Mesothelial cell of epicardium (in vitro differentiated cells): ENCODE measurements at places on chromosomes 5 and 9.

GRCh38 chr5:160133071-160133917 lies 14.0 kb upstream of the PWWP2A start:
- DNase-seq, result no peak

DNA sequence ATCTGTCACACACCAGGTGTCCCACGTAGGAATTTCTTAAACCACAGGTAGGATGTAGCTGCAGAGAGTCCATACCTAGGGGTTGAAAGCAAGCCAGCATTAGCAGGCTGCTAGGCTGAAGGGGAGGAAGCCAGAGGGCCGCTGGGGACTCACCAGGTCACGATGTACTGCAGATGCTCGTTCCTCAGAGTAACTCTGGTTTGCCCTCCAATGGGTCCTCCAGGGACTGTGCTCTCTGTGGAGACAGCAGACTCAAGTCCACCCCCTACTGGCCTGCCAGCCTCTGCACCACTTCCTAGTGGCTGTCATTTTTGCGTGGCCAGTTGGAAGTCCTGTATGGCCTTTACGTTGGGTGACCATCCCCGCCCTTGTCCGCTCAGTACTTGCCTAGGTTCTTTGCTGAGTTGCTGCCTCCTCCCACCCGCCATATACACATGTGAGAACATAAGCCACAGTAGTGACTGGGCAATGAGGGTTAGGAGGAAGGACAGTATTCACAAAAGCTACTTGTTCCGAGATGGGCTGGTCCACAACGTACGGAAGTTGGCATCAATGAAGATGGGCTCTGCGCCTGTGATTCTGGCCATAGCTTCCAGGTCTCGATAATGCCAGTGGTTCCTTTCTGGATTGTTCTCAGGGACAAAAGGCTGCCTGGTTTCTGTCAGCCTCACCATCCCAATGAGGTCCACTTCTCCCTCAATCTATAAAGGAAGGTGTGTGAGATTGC lies 4.1 kb downstream of the RPL7A start:
- DNase-seq, result no peak

DNA sequence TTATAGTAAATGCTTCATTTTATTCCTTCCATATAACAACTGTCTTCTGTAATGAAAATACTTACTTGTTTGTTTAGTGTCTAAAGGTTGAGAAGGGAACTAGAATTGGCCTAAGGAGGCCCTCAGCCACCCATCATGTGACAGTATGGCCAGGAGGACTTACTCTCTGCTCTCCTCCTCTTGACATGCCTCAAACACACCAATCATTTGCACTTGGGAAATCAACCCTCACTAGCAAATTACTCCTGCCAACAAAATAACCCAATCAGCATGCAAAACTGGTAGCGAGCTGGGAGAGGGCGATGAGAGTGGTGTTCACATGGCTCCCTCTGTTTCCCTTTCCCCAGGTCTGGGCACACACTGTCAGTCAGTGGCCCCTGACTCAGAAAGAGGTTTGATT lies 58.6 kb upstream of the MEF2C start:
- DNase-seq, result no peak

GRCh38 chr5:148559461-148559860 lies 94.9 kb downstream of the HTR4 start:
- DNase-seq, result no peak

DNA sequence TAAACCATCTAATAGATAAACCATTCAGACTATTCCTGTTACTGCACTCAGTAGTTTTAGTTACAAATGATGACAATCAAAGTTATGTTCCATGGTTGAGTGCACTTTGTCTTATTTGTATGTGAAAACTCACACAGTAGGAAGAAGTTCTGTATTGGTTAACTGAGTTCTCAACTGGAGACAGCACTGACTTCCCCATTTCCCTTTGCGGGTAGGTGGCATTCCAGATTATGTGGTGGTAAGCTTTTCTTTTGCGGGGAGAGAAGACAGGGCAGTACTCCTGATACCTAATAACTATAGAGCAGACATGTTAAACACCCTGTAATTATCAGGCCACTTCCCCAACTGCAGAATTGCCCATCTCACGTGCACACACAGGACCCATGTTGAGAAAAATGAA lies 24.4 kb downstream of the TARS1 start:
- DNase-seq, result no peak

GRCh38 chr5:77893225-77893860 lies 117.2 kb upstream of the TBCA start:
- DNase-seq, result no peak

DNA sequence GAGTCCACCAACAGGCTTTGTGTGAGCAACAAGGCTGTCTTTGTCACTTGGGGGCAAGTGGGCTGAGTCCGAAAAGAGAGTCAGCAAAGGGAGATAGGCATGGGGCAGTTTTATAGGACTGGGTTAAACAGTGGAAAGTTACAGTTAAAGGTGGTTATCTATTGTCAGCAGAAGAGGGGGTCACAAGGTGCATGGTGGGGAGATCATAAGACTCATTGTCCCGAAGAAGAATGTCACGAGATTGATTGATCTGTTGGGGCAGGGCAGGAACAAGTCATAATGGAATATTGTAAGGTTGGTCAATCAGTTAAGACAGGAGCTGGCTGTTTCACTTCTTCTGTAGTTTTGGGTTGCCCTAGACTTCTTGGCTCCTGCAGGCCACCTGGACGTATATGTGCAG lies 7.6 kb upstream of the HMGCS1 start:
- no peak for DNase-seq

DNA sequence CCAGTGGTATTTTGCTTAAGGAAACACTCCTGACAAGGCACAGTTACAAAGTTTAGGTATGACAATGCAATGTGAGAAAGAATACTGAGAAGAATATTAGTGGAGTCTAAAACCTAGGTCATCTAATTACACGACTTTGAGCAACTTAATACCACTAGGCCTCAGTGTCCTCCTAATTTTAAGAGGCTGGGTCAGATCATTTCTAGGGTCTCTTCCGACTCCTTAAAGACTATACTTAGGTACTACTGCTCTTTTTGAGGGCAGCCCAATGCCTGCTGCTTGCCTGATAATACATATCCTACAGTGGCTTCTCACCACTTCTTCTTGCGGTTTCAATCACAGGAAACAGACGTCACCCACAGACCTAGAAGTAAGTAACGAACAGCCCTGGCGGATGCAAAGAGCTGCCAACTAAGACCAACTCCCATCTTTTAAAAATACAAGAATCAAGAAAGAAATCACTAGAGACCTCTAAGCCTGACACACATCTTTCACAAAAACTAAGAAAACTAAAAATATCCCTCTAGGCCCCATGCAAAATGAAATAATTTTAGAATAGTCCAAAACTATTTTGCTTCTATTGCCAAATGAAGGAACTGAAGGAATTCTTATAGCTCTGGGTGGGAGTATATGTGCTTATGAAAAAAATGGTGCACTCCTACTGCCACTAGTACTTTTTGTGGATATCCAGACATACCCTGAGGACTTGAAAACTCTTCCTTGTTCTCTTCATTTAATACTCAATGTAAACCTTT lies 13.1 kb downstream of the DIAPH1 start:
- DNase-seq, result no peak

DNA sequence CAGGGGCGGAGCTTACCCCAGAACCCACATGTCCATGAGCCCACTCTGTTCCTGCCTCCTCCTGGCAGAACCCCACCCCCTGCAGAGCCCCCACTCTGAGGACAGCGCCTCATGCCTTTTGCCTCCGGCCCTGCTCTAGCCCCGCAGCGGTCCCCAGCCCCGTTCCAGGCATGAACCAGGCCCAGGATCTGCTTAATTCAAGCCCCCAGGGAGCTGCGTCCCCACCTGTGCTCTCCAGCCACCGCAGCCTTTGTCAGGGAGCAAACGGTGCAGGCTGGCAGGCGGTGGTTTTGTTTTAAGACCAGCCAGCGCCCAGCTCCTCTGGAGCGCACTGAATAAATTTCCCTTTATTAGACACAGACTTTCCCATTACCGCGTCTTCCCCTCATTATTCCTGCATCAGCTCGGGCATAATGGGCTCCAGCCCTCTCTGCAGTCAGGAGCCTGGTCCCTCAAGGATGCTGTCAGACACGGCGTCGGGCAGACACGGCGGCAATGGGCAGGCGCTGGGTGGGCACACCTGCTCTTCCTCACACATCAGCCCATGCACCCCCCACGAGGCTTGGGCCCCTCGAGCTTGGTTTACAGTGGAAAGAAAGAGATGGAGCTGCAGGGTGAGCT lies 137.6 kb downstream of the OLFM1 start:
- no peak for DNase-seq

GRCh38 chr9:112380102-112380824 lies at the start of gene HSDL2:
TSS of gene HSDL2 (plus strand) at chr9:112380108. CDS start at chr9:112380164, 56 bp downstream.
- no peak for DNase-seq

GRCh38 chr9:1219284-1219683 lies 169.1 kb downstream of the DMRT2 start:
- DNase-seq, result no peak
